Transverse colon (tissue), 4 donors: ENCODE measurements at places on chromosomes 7 and 10. TPM values are rescaled to one million over a fixed set of nuclear protein-coding genes. Genes with fewer than 3 reads are reported as not detected.

The DENND10 gene
- 103 TPM for total RNA-seq

The EN2 gene
- total RNA-seq = not detected

- no peak overlapping the region for H3K4me3 ChIP-seq
- H3K4me1 ChIP-seq = no peaks in the 10 kb centered on the region
- DNase-seq = no peak
- H3K27me3 ChIP-seq = no peaks in the 10 kb centered on the region
These were observed 204.7 kb downstream of the ZNF365 start for GRCh38 chr10:62578916-62579315.

DNA sequence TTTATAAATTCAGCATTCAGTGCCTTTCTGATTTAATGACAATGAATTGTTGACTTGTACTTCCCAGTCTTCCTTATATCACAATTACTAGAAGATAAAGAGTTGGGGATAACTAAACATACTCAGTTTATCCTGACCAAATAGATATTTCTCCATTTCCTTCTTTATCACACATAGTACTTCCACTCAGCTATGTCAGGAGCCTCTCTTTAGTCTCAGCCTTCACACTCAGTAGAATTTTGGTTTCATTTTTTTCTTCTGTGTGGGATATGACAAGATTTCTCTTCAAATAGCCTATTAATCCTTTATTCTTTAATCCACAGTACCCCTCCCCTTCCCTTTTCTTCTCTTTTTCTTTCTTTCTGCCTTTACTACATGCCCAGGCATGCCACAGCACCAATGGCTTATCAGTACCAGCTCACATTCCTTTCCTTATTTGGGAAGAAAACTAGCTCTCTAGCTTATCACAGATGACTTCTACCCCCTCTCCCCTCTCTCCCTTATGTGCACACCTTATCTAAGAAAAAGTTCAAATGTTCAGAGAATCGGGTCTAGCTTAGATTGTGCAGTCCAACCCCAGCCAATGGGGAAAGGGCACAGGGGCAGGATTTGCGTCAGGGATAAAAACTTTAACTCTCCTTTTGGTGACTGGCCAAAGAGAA is 109.0 kb downstream of the PHF14 start:
- no peaks in the 10 kb centered on the region for H3K4me1 ChIP-seq
- no peak overlapping the region for H3K27ac ChIP-seq
- no peaks in the 10 kb centered on the region for H3K27me3 ChIP-seq
- no peaks in the 10 kb centered on the region for H3K36me3 ChIP-seq
- H3K4me3 ChIP-seq = no peak overlapping the region
- DNase-seq = no peak

- no peaks in the 10 kb centered on the region for H3K4me1 ChIP-seq
- H3K27me3 ChIP-seq = no peaks in the 10 kb centered on the region
- no peak overlapping the region for H3K27ac ChIP-seq
- DNase-seq = no peak
These were observed 73.7 kb downstream of the ABLIM1 start for GRCh38 chr10:114584419-114584818.

DNA sequence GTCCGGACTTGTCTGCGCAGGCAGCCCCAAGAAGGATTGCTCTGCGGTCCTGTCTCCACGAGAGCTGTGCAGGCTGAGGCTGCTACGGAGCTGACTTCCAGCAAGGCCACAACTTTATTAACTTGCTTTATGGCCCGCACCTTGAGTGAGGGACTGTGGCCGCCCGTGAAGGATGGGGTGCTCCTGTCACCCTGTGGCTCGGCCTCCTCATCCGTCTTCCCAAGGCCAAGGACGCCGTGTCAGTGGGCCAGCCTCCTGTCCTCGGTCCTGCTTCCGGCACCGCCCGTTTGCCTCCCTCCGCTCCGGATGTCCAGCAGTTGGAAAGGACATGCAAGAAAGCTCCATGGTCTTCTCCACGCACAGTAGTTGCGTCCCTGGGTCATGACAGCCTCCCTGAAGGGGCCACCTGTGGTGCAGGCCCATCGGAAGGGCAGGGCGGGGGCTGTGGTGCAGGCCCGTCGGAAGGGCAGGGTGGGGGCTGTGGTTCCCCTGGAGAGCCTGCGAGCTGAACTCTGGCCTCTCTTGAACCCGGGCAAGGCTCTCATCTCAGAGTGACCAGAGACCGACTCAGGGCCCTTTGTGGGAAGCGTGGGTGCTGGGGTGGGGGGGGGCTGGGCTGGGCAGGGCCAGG is 87.1 kb downstream of the NKX6-2 start:
- H3K27me3 ChIP-seq = no peaks in the 10 kb centered on the region
- no peak for DNase-seq
- H3K4me3 ChIP-seq = no peak overlapping the region
- peaks cover 8% of the 10 kb centered on the region for H3K4me1 ChIP-seq
